Colonic mucosa (tissue), 4 donors: ENCODE measurements at places on chromosomes 3 and 15. TPM values are rescaled to one million over a fixed set of nuclear protein-coding genes. Genes with fewer than 3 reads are reported as not detected.

Gene CLDN18
- total RNA-seq, result 0.44 TPM

Gene PIERCE2
- 5.8 TPM for total RNA-seq

Gene CFAP92
- total RNA-seq, result 1.2 TPM

Gene FANCD2OS
- not detected for total RNA-seq

Gene GALNT15
- 2.1 TPM for total RNA-seq

Gene WDR49
- total RNA-seq, result 0.98 TPM

Gene CNTN4
- 8.2 TPM for total RNA-seq

Gene QTRT2
- 25.6 TPM for total RNA-seq

Gene CCR1
- 0.57 TPM for total RNA-seq

Gene FBXO40
- total RNA-seq, result not detected

Gene TAGLN3
- total RNA-seq, result 1.8 TPM

Gene WNT7A
- total RNA-seq, result not detected

Gene KPNA1
- total RNA-seq, result 60.4 TPM

Gene SNRK
- 19.7 TPM for total RNA-seq

Gene SAMD7
- total RNA-seq, result not detected

Gene SYNPR
- total RNA-seq, result not detected

Gene BCL2A1
- total RNA-seq, result 1.5 TPM

Gene KNG1
- 1.0 TPM for total RNA-seq

Gene NOX5
- total RNA-seq, result 0.17 TPM

Gene CHRD
- total RNA-seq, result 2.0 TPM

Gene RPP25
- 25.5 TPM for total RNA-seq

Gene MORC1
- not detected for total RNA-seq

Gene IQCF5
- not detected for total RNA-seq

Gene DNAH12
- 0.05 TPM for total RNA-seq

Gene SCAANT1
- total RNA-seq, result not detected

Gene TNFSF10
- total RNA-seq, result 57.2 TPM

Gene FILIP1L
- total RNA-seq, result 3.7 TPM

Gene FGF12
- total RNA-seq, result 0.48 TPM

Gene SHC4
- 0.30 TPM for total RNA-seq

Gene SPSB4
- total RNA-seq, result not detected

Gene CPB1
- 1.1 TPM for total RNA-seq

Gene ZNF639
- total RNA-seq, result 29.4 TPM

Gene ZNF80
- not detected for total RNA-seq

Gene TRPM1
- not detected for total RNA-seq

Gene TMEM212
- not detected for total RNA-seq

Gene CRYGS
- 2.3 TPM for total RNA-seq

Gene IL17RE
- total RNA-seq, result 71.4 TPM

Gene PRR23E
- total RNA-seq, result not detected

Gene GRK7
- not detected for total RNA-seq

Gene SLC22A14
- 0.44 TPM for total RNA-seq

Gene LNP1
- 1.4 TPM for total RNA-seq

Gene LIPC
- 13.8 TPM for total RNA-seq

Gene BNIP2
- 30.1 TPM for total RNA-seq

Gene CXCR6
- 1.6 TPM for total RNA-seq

Gene PLSCR2
- total RNA-seq, result 0.94 TPM

Gene TMEM43
- 25.4 TPM for total RNA-seq

Gene TUSC7
- total RNA-seq, result not detected

Gene UACA
- 55.4 TPM for total RNA-seq

Gene KLHL6
- total RNA-seq, result 2.1 TPM

Gene MYZAP
- 12.2 TPM for total RNA-seq

Gene TNFAIP8L3
- total RNA-seq, result 5.3 TPM

Gene UNC13C
- 0.05 TPM for total RNA-seq

Gene CAPN3
- total RNA-seq, result 6.8 TPM

Gene ALPK3
- total RNA-seq, result 2.4 TPM

Gene MST1R
- total RNA-seq, result 173 TPM
